ENCODE measurements at places on chromosomes 6 and 20.

- no peak overlapping the region for H3K4me3 ChIP-seq
- H3K4me1 ChIP-seq: no peaks in the 10 kb centered on the region
- no peak for DNase-seq
- no peaks in the 10 kb centered on the region for H3K27me3 ChIP-seq
- H3K36me3 ChIP-seq: peaks cover 14% of the 10 kb centered on the region
Observed at GRCh38 chr6:13787137-13787536, 27.2 kb downstream of the MCUR1 start.

DNA sequence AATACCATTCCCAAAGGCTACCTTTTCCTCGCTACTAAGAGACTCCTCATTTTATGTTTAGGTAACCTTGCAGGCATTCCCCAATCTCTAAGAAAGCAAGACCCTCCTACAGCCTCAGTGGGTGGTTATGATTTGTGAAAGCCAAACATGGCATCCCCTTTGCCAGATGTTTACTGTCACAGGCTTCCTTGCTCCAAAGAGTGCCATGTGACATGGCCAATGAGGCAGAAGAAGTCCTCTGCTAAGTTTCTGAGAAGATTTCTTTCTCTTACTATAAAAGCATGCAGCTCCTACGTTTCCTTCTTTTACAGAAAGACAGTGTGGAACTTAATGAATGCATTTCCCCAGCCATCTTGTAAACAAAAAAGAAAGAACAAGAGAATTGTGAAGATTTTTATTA, 688.2 kb downstream of the TBC1D32 start:
- no peak overlapping the region for H3K4me3 ChIP-seq
- H3K27ac ChIP-seq: no peak overlapping the region
- DNase-seq: no peak

GRCh38 chr6:39188571-39188970, 40.7 kb downstream of the KCNK5 start:
- H3K27me3 ChIP-seq: peaks cover 4% of the 10 kb centered on the region
- H3K4me3 ChIP-seq: no peak overlapping the region
- peaks cover 4% of the 10 kb centered on the region for H3K4me1 ChIP-seq
- H3K36me3 ChIP-seq: no peaks in the 10 kb centered on the region
- no peak for DNase-seq

GRCh38 chr6:9851006-9851405, 563.9 kb downstream of the TFAP2A start:
- DNase-seq: no peak
- H3K4me3 ChIP-seq: no peak overlapping the region
- H3K36me3 ChIP-seq: no peaks in the 10 kb centered on the region
- no peaks in the 10 kb centered on the region for H3K27me3 ChIP-seq
- no peaks in the 10 kb centered on the region for H3K4me1 ChIP-seq
- H3K27ac ChIP-seq: no peak overlapping the region

- no peaks in the 10 kb centered on the region for H3K27me3 ChIP-seq
- DNase-seq: no peak
- no peaks in the 10 kb centered on the region for H3K36me3 ChIP-seq
Observed at GRCh38 chr6:71544028-71544427, 255.4 kb downstream of the OGFRL1 start.

DNA sequence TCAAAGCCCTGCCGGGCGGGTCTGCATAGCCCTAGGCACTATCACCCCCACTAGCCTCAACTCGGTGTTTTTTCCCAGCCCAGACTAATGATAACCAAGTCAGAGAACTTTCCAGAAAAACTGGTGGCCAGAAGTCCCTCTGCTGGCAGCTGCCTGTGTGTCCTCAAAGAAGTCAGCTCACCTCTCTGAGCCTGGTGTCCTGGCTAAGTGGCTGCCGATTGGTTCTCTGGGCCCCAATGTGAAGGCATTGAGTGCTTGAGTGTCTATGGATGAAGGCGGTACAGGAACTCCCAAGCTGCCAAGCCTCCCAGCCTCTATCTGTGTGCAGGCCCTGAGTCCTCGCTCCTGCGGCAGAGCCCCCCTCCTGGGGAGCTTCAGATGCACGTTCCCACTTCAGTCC, 355.6 kb downstream of the TAF4 start:
- H3K36me3 ChIP-seq: no peaks in the 10 kb centered on the region
- no peak overlapping the region for H3K4me3 ChIP-seq
- H3K4me1 ChIP-seq: no peaks in the 10 kb centered on the region
- no peak for DNase-seq
- H3K27ac ChIP-seq: no peak overlapping the region

GRCh38 chr6:166335378-166336302, 6.7 kb downstream of the SFT2D1 start:
- H3K4me3 ChIP-seq: no peak overlapping the region
- H3K4me1 ChIP-seq: peaks cover 37% of the 10 kb centered on the region
- H3K27ac ChIP-seq: peak overlapping the region; percentile 43

- no peaks in the 10 kb centered on the region for H3K36me3 ChIP-seq
- no peak overlapping the region for H3K27ac ChIP-seq
- H3K4me3 ChIP-seq: no peak overlapping the region
Observed at GRCh38 chr20:19161336-19161735, 51.1 kb upstream of the SLC24A3 start.

DNA sequence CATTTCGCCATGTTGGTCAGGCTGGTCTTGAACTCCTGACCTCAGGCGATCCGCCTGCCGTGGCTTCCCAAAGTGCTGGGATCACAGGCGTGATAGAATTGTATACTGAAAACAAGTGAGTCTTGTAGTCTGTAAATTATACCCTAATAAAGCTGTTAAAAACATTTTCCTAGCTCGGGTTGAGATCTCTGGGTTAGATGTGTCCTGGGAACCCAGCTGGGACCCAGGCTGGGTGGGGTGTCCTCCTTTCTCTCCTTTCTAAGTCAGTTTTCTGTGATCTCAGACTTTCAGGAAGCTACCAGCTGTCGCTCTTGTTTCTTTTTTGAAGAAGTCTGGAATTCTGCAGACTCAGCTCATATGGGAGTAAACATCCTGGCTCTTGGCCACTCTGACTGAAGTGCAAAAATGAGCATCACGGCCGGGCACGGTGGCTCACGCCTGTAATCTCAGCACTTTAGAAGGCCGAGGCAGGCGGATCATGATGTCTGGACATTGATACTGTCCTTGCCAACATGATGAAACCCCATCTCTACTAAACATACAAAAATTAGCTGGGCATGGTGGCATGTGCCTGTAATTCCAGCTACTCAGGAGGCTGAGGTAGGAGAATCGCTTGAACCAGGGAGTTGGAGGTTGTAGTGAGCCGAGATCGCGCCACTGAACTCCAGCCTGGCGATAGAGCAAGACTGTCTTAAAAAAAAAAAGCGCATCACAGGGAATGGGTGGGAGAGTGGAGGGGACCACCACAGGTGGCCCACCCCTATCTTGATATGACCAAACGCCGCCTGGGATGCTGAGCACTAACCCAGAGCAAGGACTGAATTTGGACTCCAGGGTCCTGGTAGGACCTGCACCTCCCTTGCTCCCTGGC, 9.9 kb upstream of the PCIF1 start:
- no peaks in the 10 kb centered on the region for H3K4me1 ChIP-seq
- no peak overlapping the region for H3K27ac ChIP-seq
- H3K36me3 ChIP-seq: no peaks in the 10 kb centered on the region
- DNase-seq: no peak
- peaks cover 10% of the 10 kb centered on the region for H3K27me3 ChIP-seq

DNA sequence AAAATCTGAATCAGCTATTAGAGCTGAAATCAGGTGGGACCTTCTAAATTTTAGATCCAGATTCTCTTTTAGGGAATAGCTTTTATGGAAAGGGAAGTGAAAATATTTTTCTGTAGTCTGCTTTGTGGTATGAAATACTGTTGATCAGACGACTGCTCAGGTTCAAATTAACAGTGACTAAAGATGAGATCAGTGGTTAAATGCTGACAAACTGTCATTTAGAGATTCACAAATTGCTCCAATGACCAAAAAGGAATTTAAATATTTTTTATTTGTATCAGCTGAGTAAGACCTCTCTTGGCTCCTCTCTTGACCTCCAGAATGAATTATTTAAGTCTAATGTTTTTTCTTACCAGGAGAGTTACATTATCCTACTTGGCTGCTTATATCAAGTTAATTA, 77.3 kb downstream of the KCNQ5 start:
- peaks cover 7% of the 10 kb centered on the region for H3K36me3 ChIP-seq
- H3K4me3 ChIP-seq: no peak overlapping the region
- no peak overlapping the region for H3K27ac ChIP-seq
- no peak for DNase-seq

DNA sequence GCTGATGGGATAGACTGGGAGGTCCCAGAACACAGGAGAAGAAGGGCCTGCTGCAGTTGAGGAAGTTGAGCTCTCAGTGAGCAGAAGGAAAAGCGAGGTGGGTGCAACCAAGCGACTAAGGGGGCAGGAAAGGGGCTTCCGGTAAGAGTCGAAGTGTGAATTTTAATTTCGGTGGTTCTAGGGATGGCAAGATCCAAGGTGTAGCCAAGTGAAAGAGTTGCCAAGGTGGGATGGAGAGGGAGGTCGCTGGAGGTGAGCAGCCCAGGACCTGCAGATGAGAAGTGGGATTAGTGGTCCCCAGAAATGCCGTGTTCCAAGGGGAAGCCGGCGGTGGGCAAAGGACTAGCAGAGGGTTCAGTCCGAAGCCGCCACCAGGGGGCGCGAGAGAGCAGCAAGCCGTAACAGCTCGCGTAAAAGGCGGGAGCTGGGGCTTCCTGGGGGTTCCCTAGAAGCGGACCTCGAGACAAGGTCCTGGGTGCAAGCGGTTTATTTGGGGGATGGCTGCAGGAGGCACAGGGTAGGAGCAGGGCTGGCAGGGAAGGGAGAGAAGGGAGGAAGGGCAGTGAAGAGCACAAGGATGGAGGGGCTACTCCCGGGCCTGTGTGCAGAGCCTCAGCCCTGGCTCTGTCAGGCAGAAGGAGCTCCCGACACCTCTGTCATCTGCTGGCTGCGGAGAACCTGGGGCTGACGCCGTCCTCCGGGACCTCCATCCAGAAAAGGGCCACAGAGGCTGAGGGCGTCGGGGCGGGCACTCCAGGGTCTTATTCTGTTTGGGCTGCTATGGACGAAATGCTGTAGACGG, 103.6 kb downstream of the PAX1 start:
- H3K27ac ChIP-seq: no peak overlapping the region
- DNase-seq: no peak
- no peaks in the 10 kb centered on the region for H3K36me3 ChIP-seq
- H3K27me3 ChIP-seq: peaks cover 1% of the 10 kb centered on the region
- H3K4me1 ChIP-seq: no peaks in the 10 kb centered on the region
- H3K4me3 ChIP-seq: no peak overlapping the region

DNA sequence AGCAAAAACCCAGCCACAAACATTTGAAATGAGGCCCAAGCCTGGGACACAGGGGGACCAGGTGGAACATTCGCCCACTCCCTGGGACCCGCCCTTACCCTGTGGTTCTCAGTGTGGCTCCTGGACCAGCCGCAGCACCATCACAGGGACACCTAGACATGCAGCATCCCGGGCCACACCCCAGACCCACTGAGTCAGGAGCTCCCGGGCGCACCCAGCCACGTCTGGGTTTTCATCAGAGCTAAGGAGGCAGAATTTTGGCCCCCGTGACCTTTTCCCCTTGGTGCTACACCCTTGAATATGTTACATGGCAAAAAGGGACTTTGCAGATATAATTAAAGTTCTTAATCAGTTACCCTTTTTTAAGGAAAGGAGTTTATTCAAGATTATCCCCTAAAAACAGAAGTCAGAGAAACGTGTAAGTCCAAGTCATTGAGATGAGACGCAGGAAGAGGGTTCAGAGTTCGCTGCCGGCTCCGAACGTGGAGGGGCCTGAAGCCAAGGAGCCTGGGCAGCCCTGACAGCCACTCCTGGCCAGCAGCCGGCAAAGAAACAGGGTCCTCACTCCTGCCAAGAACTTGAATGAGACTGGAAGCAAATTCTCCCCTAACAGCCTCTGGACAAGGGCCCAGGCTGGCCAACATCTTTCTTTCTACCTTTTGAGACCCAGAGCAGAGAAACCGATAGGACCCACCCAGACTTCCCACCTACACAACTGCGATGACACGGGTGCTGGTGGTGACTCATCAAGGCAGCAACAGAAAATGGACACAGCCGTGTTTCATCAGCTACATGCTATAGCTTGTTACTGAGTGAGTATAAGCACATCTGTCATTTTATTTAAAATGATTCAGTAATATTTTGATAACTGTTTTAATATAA, 25.3 kb downstream of the BFSP1 start:
- H3K27ac ChIP-seq: peak overlapping the region; percentile 60
- peaks cover 5% of the 10 kb centered on the region for H3K27me3 ChIP-seq
- no peak for DNase-seq
- peaks cover 8% of the 10 kb centered on the region for H3K4me1 ChIP-seq
- H3K4me3 ChIP-seq: peak overlapping the region; percentile 89

DNA sequence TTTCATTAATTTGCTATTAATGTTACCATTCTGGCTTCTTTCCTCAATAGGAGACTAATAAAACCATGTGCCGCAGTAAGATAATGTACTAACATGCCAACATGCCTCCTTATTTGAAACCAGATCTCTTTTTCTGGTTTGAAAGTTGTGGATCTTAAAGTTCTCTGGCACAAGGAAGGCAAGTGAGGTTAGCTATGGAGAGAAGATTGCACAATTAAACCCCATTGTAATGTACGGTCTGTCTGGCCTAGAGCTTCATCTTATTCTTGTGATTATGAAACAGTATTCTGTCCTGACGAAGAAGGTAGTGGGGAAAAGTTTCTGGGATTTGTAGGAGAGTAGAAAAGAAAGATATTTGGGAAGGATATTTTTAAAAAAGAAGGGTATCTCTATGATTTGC, 68.4 kb downstream of the EYA4 start:
- no peak for DNase-seq
- H3K27ac ChIP-seq: no peak overlapping the region
- H3K4me1 ChIP-seq: no peaks in the 10 kb centered on the region
- H3K27me3 ChIP-seq: peaks cover 2% of the 10 kb centered on the region

All from memory B cell (primary cell).